Caudate nucleus (tissue), 63 donors: ENCODE measurements at places on chromosomes 3 and 15.

DNA sequence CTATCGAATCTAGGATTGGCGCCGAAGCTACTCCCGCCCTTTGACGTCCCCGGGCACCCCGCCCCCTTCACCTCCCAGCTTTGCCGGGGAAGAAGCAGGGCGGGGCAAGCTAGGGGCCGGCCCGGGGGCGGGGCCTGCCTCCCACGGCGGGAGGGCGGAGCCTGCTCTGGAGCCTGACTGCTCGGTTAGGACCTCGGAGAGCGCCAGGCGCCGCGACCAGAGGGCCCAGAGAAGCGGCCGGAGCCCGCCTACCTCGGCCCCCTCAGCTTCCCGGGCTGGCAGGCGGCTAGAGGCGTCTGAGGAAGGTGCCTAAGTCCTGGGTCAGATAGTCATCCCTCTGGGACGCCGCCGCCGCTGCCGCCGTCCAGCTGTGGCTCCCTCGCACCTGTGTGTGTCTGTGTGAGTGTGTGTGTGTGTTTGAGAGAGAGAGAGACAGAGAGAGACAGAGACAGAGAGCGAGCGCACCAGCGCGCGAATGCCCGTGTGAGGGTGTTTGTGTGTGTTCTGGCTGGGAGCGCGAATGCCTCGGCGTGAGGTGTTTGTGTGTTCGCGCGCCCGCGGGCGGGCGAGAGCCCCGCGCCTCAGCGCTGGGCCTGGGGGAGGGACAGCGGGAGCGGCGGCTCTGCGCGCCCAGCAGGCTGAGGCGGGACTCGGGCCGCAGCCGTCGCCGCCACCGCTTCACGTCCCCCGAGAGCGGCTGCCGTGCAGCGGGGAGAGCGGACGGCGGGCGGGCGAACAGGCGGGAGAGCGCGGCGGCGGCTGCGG lies at the start of gene STXBP5L:
STXBP5L (plus strand) TSS at position 176 of the 765 bp plus-strand sequence. CDS start 1,374 bp downstream, outside the sequence.
- DNase-seq = peak; percentile 86

- DNase-seq = no peak
Measured at GRCh38 chr3:9168241-9168741, 81.2 kb downstream of the SRGAP3 start.

GRCh38 chr15:93144463-93145236 lies 55.6 kb upstream of the RGMA start:
- no peak for DNase-seq

GRCh38 chr3:30315447-30315846 lies 291.0 kb upstream of the TGFBR2 start:
- no peak for DNase-seq

GRCh38 chr3:81580355-81580754 lies 181.1 kb downstream of the GBE1 start:
- no peak for DNase-seq

DNA sequence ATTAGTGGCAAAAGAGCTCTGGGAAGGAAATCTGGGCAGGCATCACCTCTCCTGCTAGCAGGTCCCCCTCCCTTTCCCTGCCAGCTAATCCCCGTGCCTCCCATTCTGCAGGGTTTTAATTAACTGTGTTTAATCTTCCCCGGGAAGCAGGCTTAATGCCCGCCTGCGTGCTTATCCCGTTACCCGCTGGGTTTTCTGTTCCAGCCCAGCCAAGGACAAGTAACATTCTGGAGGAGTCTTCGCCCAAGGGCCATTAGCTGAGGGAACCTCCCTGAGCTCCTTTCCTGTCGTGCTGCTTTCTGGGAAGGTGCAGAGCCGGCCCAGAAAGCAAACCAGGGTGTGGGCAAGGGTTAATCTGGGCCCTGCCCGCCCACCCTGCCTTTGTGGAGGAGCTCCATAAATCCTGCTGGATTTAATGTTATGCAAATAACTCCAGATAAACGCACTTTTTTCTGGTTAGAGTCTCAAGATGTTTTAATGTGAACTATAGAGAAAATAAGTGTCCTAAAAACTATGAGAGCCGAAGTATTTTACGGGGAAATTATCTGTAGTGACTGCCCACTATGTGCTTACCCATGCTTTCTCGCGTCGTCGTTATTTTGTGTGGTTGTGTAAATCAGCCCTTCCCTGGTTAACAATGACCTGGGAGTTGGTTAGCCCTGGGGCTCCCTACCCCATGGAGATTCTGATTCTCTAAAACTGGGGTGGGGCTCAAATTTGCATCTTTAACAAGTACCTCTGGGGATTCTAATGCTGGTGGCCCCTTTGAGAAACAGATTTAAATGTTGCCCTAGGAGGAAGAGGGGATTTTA lies 25.9 kb downstream of the TRIM71 start:
- no peak for DNase-seq

GRCh38 chr3:46469680-46470357 lies 5.1 kb upstream of the LTF start:
- no peak for DNase-seq

DNA sequence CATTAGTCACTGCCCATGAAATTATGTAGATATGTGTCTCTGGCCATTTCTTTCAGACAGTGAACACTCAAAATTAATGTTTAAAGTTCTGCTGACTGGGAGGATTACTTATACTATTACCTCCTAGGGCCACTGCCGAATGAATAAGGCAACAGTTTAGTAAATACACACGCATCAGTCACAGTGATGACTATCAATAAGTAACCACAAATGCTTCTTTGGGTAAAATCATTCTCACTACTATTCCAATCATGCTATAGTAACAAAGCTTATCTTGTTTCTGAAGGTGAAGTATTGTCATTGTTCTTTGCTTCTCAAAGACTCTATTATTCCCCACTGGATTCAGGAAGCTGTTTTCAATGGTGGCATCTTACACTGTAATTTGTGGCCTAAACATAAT lies 478.8 kb downstream of the EPHA3 start:
- DNase-seq = no peak

DNA sequence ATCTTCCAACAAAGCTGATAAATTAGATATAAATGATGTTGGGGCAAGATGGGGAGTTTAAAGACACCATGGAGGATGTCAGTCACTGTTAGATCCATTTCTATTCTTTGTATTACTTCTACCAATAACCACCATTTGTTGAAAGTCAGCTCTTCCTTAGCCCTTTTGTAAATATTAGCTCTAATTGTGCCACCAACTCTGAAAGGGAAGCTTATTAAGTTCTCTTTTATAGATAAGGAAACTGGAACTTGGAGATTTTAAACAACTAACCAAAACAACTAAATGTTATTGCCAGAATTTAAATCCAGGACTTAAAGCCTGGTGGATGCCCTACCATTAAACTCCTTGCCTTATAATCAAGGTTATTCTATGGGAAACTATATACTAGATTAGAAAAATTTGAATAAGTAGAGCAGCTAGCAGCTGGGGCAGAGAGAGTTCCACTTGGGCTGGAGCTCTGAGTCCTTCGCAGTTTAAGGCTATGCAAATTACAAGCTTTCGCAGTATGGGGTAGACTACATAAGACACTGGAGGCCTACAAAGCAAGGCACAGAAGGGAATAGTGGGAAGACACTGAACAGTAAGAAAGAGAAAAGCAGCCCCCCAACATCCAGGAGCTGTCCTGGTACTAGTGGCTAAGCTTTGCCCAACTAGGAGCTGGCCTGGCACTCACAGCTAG lies 52.6 kb downstream of the TM4SF18 start:
- DNase-seq = no peak

GRCh38 chr3:13541691-13542090 lies 7.2 kb upstream of the FBLN2 start:
- no peak for DNase-seq

DNA sequence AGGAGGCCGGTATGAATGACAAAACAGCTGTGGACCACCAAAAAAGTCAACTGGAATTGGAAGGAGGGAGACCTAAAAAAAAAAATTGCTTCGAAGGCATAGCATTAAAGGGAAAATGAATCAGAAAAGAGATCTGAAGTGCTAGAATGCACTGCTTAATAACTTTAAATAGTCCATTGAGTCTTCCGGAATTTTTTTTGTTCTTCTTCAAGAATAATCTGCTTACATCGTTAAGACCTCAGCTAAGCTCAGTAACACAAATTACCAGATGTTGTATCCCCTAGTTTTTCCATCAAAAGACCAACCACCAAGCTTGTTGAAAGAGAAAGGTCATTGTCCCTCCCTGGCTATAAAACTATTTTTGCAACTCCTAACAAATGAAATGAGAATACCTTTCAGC lies 560.5 kb downstream of the NR2F2 start:
- no peak for DNase-seq

DNA sequence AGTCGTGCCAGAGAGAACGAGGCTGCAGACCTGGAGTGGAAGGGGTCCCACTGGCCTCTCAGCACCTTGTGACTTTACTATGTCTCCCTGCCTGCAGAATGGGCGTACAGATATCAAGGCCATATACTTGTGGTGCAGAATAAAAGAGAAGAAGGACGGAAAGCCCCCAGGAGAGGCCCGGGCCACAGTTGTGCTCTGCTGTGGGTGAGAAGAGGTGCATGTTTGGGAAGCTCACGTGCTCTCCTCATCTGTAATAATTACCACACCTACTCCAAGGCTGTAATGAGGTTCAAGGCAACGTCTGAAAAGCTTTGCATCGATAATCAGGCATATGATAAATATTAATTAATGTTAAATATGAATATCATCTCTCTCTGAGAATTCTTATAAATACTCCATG lies 58.0 kb downstream of the MGLL start:
- no peak for DNase-seq
